ENCODE measurements at places on chromosomes 13 and 19. TPM values are rescaled to one million over a fixed set of nuclear protein-coding genes. Genes with fewer than 3 reads are reported as not detected.

GRCh38 chr13:111267784-111268183 lies 52.7 kb upstream of the TEX29 start:
- H3K4me1 ChIP-seq = no peaks in the 10 kb centered on the region
- H3K27ac ChIP-seq = no peak overlapping the region

DNA sequence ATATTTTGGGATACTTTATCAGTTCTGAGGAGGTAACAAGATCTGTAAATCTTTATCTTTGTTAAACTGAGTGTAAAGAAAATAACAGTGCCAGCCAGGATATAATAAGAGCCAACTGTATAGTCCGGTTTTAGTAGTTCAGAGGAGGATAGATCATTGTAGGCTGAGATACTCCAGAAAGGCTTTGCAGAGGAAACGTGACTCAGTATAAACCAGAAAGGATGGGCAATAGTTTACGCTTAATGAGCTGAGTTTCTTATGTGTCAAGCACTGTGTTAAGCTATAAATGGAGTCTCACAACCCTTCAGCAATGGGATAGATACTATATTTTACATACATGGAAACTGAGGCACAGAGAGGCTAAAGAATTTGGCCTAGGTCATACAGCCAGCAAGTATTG lies 3.8 kb downstream of the RFXAP start:
- H3K4me1 ChIP-seq = peaks cover 49% of the 10 kb centered on the region
- no peak overlapping the region for H3K27ac ChIP-seq
- H3K27me3 ChIP-seq = no peaks in the 10 kb centered on the region
- DNase-seq = no peak
- no peak overlapping the region for H3K4me3 ChIP-seq

GRCh38 chr13:31846961-31847752 lies 107.8 kb downstream of the RXFP2 start:
- no peaks in the 10 kb centered on the region for H3K36me3 ChIP-seq
- H3K4me1 ChIP-seq = peaks cover 13% of the 10 kb centered on the region
- no peak for DNase-seq
- peaks cover 37% of the 10 kb centered on the region for H3K27me3 ChIP-seq
- H3K4me3 ChIP-seq = peak overlapping the region; percentile 63
- H3K27ac ChIP-seq = no peak overlapping the region

- no peaks in the 10 kb centered on the region for H3K36me3 ChIP-seq
- peaks cover 5% of the 10 kb centered on the region for H3K27me3 ChIP-seq
- no peak overlapping the region for H3K4me3 ChIP-seq
- H3K27ac ChIP-seq = no peak overlapping the region
- no peak for DNase-seq
- H3K4me1 ChIP-seq = no peaks in the 10 kb centered on the region
Observed at GRCh38 chr13:59414006-59414405, 749.7 kb downstream of the DIAPH3 start.

GRCh38 chr13:110405597-110406450 lies 98.7 kb downstream of the COL4A2 start:
- H3K27ac ChIP-seq = no peak overlapping the region
- H3K4me1 ChIP-seq = peaks cover 6% of the 10 kb centered on the region
- H3K27me3 ChIP-seq = peaks cover 75% of the 10 kb centered on the region
- no peaks in the 10 kb centered on the region for H3K36me3 ChIP-seq

- no peaks in the 10 kb centered on the region for H3K4me1 ChIP-seq
- H3K27ac ChIP-seq = no peak overlapping the region
- H3K27me3 ChIP-seq = peaks cover 3% of the 10 kb centered on the region
- no peak overlapping the region for H3K4me3 ChIP-seq
- H3K36me3 ChIP-seq = no peaks in the 10 kb centered on the region
Observed at GRCh38 chr13:79612604-79613003, 131.6 kb downstream of the NDFIP2 start.

- peak within 1 kb of the TSS; percentile 93 for H3K27ac ChIP-seq
- peaks cover 21% of the 10 kb centered on the region for H3K36me3 ChIP-seq
- peak within 1 kb of the TSS; percentile 92 for H3K4me3 ChIP-seq
- H3K27me3 ChIP-seq = peaks cover 19% of the 10 kb centered on the region
- DNase-seq = peak; percentile 85
Observed at GRCh38 chr19:48391100-48392005, at the start of gene KDELR1. Gene KDELR1 (minus strand): TSS chr19:48391551. CDS start chr19:48391358, 193 bp downstream.

- peaks cover 9% of the 10 kb centered on the region for H3K27me3 ChIP-seq
- no peak overlapping the region for H3K4me3 ChIP-seq
- H3K27ac ChIP-seq = no peak overlapping the region
- no peaks in the 10 kb centered on the region for H3K4me1 ChIP-seq
- DNase-seq = no peak
Observed at GRCh38 chr13:47049276-47049989, 152.6 kb upstream of the HTR2A start.

- H3K27me3 ChIP-seq = peaks cover 4% of the 10 kb centered on the region
- DNase-seq = no peak
- no peak overlapping the region for H3K27ac ChIP-seq
- no peaks in the 10 kb centered on the region for H3K4me1 ChIP-seq
- no peak overlapping the region for H3K4me3 ChIP-seq
Observed at GRCh38 chr13:102018716-102019115, 383.1 kb downstream of the FGF14 start.

- no peaks in the 10 kb centered on the region for H3K27me3 ChIP-seq
- H3K4me3 ChIP-seq = no peak overlapping the region
- H3K27ac ChIP-seq = no peak overlapping the region
- H3K36me3 ChIP-seq = no peaks in the 10 kb centered on the region
- H3K4me1 ChIP-seq = no peaks in the 10 kb centered on the region
Observed at GRCh38 chr13:102045731-102046130, 356.1 kb downstream of the FGF14 start.

- H3K4me1 ChIP-seq = peaks cover 21% of the 10 kb centered on the region
- no peak overlapping the region for H3K27ac ChIP-seq
- H3K36me3 ChIP-seq = no peaks in the 10 kb centered on the region
Observed at GRCh38 chr13:74135326-74136083, 1.3 kb upstream of the KLF12 start.

- DNase-seq = peak; percentile 36
- peaks cover 33% of the 10 kb centered on the region for H3K4me1 ChIP-seq
- no peak overlapping the region for H3K4me3 ChIP-seq
- no peaks in the 10 kb centered on the region for H3K36me3 ChIP-seq
- no peak overlapping the region for H3K27ac ChIP-seq
- no peaks in the 10 kb centered on the region for H3K27me3 ChIP-seq
Observed at GRCh38 chr19:14349426-14349825, 31.8 kb upstream of the ADGRE5 start.

DNA sequence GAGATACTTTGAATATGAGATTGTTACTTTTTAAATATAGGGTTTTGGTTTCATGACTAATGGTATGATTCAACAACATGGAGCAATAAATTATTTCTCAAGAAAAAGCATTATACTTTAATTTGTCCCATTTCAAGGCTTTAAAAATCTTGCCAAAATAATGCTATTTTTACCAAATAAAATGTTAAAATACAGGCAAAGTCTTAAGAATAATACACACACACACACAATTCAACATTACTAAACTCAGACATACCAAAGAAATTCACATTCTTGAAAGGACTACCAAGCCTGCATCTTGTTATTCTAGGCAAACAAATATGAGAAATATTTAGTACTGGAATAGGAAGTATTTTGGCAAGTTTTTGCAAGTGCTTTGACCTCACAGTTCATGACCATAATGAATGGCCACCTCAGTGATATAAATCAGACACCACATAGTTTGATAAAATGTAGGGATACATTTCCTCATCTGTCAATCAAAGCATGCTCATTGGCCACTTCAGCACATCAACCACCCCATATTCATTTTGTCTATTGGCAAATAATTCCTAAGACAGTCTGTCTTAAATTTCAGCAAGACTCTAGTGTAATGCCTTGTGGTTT lies 107.2 kb downstream of the NALCN start:
- no peak overlapping the region for H3K27ac ChIP-seq
- H3K4me3 ChIP-seq = no peak overlapping the region
- no peak for DNase-seq
- H3K36me3 ChIP-seq = no peaks in the 10 kb centered on the region
- H3K4me1 ChIP-seq = no peaks in the 10 kb centered on the region
- H3K27me3 ChIP-seq = peaks cover 3% of the 10 kb centered on the region

DNA sequence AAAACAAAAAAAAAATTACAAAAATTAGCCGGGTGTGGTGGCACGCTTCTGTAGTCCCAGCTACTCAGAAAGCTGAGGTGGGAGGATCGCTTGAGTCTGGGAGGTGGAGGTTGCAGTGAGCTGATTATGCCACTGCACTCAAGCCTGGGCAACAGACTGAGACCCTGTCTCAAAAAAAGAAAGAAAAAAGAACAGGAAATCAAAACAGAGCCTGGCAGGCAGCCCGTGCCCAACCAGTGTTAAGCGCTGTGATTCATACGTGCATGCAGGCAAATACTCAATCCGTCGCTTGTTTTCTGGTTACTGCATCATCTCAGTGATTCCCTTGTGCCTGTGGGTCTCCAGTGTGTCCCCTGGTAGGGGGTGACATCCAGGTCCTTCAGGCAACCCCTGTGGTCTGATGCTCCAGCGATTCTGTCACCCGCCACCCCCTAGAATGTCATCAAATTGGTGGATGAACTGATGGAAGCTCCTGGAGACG lies 18.1 kb downstream of the DDX39A start:
- H3K4me3 ChIP-seq = no peak overlapping the region
- DNase-seq = peak; percentile 60
- H3K27ac ChIP-seq = peak overlapping the region; percentile 80
- peaks cover 68% of the 10 kb centered on the region for H3K36me3 ChIP-seq
- H3K4me1 ChIP-seq = peaks cover 24% of the 10 kb centered on the region
- no peaks in the 10 kb centered on the region for H3K27me3 ChIP-seq

DNA sequence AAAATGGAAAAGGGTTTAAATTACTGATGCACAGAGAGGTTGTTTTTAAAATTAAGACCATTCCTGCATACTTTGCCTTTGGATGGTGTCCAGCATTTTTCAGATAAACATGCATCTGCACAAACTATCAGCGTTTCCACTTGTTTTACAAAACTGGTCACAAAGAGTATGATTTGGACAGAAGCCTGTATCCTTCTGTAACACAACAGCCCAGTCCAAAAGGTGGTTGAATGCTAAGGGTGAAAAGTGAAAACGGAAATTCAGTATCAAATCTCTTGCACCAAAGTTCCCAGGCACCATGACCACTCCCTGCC lies 21.7 kb upstream of the DOCK9 start:
- H3K36me3 ChIP-seq = no peaks in the 10 kb centered on the region
- no peak for DNase-seq
- no peak overlapping the region for H3K4me3 ChIP-seq
- H3K27me3 ChIP-seq = no peaks in the 10 kb centered on the region
- H3K4me1 ChIP-seq = peaks cover 94% of the 10 kb centered on the region

- no peak for DNase-seq
- no peak overlapping the region for H3K27ac ChIP-seq
- H3K36me3 ChIP-seq = peaks cover 50% of the 10 kb centered on the region
- no peaks in the 10 kb centered on the region for H3K27me3 ChIP-seq
Observed at GRCh38 chr19:10135551-10136334, 16.0 kb upstream of the EIF3G start.

- no peak overlapping the region for H3K4me3 ChIP-seq
- no peak for DNase-seq
Observed at GRCh38 chr13:91157273-91158016, 190.0 kb upstream of the MIR17HG start.

DNA sequence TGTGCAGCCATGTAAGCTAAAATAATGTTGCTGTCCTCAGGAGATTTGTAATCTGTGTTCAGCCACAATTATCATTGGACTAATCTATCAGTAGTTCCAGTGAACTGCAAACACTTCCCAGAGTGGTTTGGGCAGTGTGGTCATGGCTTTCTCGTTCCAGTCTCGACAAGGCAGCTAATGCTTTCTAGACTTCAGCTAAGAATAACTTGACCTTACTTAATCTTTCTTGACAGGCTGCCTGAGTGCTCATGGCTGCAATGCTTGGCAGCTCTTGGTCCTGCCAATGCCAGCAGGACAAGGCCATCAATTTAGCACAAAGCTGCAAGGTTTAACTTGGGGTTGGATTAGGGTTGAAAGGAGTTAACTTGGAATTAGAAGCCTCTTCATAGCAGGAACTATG lies 32.8 kb downstream of the ATP12A start:
- H3K27ac ChIP-seq = no peak overlapping the region
- H3K27me3 ChIP-seq = peaks cover 5% of the 10 kb centered on the region
- H3K4me1 ChIP-seq = peaks cover 22% of the 10 kb centered on the region
- H3K4me3 ChIP-seq = no peak overlapping the region
- DNase-seq = no peak

GRCh38 chr13:89457977-89458376 lies 1786.8 kb downstream of the SLITRK5 start:
- H3K4me1 ChIP-seq = no peaks in the 10 kb centered on the region
- H3K27me3 ChIP-seq = no peaks in the 10 kb centered on the region
- no peak overlapping the region for H3K27ac ChIP-seq
- no peak for DNase-seq

DNA sequence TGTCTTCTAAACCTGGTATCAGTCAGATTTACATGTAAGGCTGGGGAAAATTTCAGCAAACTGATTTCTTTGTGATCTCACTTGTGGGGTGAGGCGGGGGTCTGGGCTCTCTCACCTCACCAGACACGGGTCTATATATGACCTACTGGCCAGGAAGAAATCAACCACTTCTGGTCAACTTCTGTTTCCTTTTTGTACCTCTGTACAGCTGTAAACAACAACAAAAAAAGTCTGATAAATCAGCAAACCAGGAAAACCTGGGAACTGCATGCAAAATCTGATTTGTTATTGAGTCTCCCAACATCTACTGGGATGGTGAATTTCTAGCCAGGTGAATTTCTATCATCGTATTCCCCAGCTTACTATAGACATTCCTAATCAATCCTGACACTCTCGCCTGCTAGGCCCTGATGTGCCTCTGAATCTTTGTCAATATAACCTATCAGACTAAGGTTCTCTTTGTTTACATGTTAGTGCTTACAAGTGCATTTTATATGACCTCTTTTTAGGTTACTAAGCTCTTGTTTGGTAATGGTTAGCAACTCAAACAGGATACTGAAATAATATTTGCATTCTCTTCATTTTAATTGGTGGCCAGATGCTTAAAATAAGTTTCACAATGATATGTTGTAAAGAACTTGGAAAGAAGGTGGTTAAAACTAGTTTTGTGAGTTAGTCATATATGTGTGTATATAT lies 77.7 kb downstream of the LRRC63 start:
- H3K27ac ChIP-seq = no peak overlapping the region
- DNase-seq = no peak
- no peaks in the 10 kb centered on the region for H3K36me3 ChIP-seq

- H3K27me3 ChIP-seq = no peaks in the 10 kb centered on the region
- peaks cover 2% of the 10 kb centered on the region for H3K36me3 ChIP-seq
- peak overlapping the region; percentile 73 for H3K4me3 ChIP-seq
- peaks cover 82% of the 10 kb centered on the region for H3K4me1 ChIP-seq
- peak overlapping the region; percentile 87 for H3K27ac ChIP-seq
Observed at GRCh38 chr13:30376426-30377311, 45.6 kb upstream of the UBE2L5 start.

GRCh38 chr13:29902632-29903305 lies 52.4 kb upstream of the UBL3 start:
- peaks cover 27% of the 10 kb centered on the region for H3K4me1 ChIP-seq
- DNase-seq = no peak
- peak overlapping the region; percentile 80 for H3K27ac ChIP-seq
- no peaks in the 10 kb centered on the region for H3K36me3 ChIP-seq
- H3K4me3 ChIP-seq = peak overlapping the region; percentile 47
- no peaks in the 10 kb centered on the region for H3K27me3 ChIP-seq

The TRPM4 gene
- total RNA-seq = 1.9 TPM

The ZNF549 gene
- 3.7 TPM for total RNA-seq

The PEAK3 gene
- not detected for total RNA-seq

The TDRD12 gene
- total RNA-seq = 0.12 TPM

The KIRREL2 gene
- 0.93 TPM for total RNA-seq

The RABAC1 gene
- 35.3 TPM for total RNA-seq

The KLHL1 gene
- not detected for total RNA-seq

The MTUS2 gene
- not detected for total RNA-seq

The FAM83E gene
- total RNA-seq = 4.1 TPM

The CATSPERD gene
- total RNA-seq = not detected

Measured in activated CD4-positive, alpha-beta T cell treated with anti-CD3 and anti-CD28 coated beads for 36 hours (primary cell).